ENCODE measurements at places on chromosomes 3 and 15. TPM values are rescaled to one million over a fixed set of nuclear protein-coding genes. Genes with fewer than 3 reads are reported as not detected.

EOMES gene
- 0.84 TPM for polyA plus RNA-seq

SOX2 gene
- 2.1 TPM for polyA plus RNA-seq

KIF7 gene
- polyA plus RNA-seq: 4.1 TPM

NEK11 gene
- 5.7 TPM for polyA plus RNA-seq

CACNA2D3 gene
- 0.03 TPM for polyA plus RNA-seq

SAMD7 gene
- not detected for polyA plus RNA-seq
